ENCODE measurements at places on chromosomes 6 and 20.

DNA sequence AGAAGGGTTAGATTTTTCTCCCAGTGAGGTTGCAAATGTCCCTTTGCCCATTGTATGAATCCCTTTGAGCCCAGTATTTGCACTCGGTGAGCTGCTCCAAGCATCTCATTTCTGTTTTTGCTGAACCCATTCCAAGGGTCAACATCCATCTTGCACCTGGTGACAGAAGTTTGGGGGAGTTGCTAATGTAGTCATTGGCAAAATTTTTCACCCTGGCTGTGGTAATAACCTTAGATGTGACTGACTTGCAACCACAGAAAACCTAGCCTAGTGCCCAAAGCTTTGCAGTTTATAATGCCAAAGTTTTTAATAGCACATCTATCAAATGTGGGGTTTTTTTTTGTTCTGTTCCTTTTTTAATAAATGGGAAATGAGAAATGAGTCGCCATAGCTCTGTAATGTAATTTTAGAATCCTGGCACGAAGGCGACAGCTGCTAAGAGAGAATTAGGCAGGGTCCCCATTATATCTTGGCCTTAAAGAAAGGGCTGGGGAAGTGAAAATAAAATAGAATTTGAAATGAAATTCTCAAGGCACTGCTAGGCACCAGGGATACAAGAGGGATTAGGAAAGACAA lies 682.8 kb downstream of the KIF16B start:
- no peak for DNase-seq

GRCh38 chr6:136609873-136610706 lies 59.9 kb upstream of the MAP7 start:
- DNase-seq = peak; percentile 99

DNA sequence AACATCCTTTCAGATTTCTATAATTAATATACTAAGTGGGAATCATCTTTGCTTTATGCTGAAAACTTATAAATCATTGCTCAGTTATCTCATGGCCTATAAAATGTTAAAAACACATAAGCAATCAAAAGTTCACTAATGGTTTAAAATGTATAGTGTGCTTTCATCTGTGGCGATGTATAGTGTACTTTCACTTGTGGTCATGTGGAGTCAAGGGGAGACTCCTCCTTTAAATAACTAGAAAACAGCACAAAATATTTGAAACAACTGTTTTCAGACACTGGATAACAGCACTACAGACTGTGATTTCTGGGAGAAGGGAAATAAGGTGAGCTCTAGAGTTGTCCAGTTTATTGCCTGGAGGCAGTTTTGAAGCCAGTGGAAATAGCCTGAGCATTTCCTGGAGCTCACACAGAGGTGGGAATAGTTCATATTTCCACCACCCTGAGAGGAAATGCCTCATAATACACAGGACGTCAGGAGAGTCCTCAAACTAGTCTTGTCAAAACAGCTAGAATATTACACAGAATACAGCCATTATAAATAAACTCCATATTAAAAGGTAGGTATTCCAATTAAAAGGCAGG lies 89.4 kb downstream of the CEP162 start:
- no peak for DNase-seq

DNA sequence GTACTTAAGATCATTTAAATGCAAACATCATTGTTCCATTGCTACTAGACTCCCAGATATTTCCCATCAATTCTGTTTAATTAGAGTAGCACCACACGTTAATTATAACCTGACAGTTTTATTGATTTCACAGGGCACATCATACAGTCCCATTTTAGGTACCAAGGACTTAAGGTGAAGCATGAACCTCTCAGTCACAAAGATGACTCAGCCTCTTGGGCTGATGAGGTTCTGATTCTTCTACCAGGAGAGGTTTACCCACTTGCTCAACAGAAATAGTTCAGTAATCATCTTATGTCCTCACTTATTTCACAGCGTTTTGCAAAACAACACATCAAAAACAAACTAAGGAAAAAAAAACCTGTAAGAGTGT lies 98.5 kb downstream of the HIVEP2 start:
- DNase-seq = peak; percentile 63

GRCh38 chr6:160129881-160130615 lies 8.4 kb downstream of the SLC22A1 start:
- no peak for DNase-seq

DNA sequence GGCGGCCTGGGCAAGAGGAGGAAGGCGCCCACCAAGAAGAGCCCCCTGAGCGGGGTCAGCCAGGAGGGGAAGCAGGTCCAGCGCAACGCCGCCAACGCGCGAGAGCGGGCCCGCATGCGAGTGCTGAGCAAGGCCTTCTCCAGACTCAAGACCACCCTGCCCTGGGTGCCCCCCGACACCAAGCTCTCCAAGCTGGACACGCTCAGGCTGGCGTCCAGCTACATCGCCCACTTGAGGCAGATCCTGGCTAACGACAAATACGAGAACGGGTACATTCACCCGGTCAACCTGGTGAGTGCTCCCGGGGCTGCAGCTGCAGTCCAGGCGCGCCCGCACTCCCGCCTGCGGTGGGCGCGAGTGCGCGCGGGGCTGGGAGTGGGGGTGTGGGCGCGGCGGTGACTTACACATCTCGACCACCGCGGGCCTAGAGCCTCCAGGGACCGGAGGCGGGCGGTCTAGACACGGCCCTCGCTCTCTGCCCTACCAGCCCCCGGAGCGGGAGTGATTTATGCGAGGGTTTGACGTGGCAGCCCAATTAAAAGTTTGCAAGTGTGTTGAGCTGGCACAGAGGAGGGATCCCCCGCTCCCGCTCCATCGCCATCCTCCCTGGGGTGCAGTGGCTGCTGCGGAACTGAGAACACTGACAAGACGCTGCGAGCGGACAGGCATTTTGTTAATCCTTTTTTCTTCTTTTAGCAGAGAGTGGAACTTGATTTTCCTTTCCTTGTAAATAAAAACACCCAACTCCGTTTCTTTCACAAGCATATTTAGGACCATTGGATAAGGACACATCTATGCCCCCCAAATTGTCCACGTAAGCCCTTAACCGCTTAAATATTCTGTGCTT lies 867 bp downstream of the TCF21 start:
- DNase-seq = no peak

DNA sequence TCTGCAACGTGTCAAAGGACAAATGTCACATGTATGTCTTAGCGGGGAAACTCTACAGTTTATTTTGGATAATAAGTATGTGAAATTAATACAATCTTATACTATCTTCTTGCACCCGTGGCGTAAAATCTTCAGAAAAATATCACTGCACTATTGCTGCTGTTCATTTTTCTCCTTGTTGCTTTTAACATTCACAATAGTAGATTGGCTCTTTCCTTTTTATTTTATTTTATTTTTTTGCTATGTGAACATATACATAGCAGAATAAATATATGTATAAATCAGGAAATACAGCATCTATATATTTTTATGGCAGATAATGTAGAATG lies 15.4 kb downstream of the GPR31 start:
- no peak for DNase-seq

GRCh38 chr20:36344517-36345132 lies 38.5 kb downstream of the DLGAP4 start:
- DNase-seq = peak; percentile 27

- no peak for DNase-seq
These were observed 1075.6 kb upstream of the GJE1 start for GRCh38 chr6:141056945-141057625.

DNA sequence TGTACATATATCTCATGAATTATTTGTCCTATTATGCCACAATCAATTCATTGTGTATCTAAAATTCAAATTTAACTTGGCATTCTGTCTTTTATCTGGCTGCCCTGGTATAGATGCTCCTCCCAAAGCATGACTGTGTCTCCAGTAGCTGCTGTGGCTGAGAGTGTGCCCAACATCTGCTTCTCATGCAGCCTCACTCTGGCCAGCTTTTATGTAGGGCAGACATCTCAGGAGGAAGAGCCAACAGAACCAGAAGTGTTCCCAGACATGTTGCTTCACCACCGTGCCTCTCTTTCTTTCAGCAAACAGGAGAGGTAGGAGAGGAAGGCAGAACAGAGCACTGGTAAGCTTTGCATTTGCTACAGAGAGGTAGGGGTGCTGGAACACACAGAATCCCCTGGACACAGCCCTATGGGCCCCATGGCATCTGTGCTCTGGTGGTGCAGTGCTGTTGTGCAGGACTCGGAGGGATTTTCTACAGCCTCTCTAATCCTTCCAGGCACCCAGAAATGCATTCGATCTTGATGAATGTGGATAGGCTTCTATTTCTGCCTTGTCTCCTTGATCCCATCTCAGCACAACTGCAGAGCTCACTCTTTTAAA lies 637.1 kb downstream of the UTRN start:
- peak; percentile 33 for DNase-seq

GRCh38 chr20:14685183-14685582 lies 347.8 kb upstream of the FLRT3 start:
- DNase-seq = no peak

- DNase-seq = no peak
These were observed 211.4 kb upstream of the CDYL start for GRCh38 chr6:4564801-4565271.

GRCh38 chr6:33654831-33655554 lies 33.9 kb downstream of the ITPR3 start:
- no peak for DNase-seq

DNA sequence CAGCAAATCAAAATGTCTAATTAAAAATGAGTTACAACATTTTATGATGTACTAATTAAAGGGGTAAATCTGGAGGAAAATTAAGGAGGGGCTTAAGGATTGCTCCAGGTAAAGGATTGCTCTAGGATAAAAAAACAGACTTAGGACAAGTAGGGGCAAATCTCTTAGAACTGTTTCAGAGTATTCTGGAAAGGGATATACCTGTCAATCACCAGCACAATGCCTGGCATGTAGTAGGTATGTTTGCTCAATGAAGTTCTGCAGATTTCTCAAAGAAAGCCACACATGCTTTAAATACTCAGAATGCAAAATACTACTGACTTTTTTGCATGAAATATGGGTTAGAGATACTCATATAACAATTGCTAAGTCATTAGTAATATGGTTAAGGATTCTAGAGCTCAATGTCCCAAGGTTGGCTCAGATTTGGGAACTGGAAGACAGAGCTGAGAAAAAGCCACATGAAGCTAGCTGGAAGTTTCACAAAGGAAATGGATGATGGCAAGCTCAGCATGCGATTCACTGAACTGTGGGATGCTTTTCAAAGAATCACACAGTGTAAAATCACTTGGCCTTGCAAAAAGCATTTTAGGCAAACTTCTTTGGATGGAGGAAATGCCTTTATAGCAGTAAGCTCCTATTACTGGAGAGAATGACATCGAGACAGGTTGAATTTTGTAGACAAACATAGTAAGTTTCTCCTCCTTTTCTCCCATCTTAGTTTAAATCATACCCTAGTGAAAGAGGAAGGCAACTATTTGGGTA lies 72.8 kb downstream of the MAP3K5 start:
- DNase-seq = no peak

Measured in HFFc6 (cell line).